ENCODE measurements at places on chromosomes 3 and 15.

GRCh38 chr3:140816372-140817195 lies 125.1 kb upstream of the SLC25A36 start:
- DNase-seq = no peak

- no peak for DNase-seq
These were observed 44.3 kb downstream of the ATP2B2 start for GRCh38 chr3:10460951-10461545.

GRCh38 chr3:113832477-113833164 lies 6.0 kb upstream of the GRAMD1C start:
- DNase-seq = peak; percentile 9

DNA sequence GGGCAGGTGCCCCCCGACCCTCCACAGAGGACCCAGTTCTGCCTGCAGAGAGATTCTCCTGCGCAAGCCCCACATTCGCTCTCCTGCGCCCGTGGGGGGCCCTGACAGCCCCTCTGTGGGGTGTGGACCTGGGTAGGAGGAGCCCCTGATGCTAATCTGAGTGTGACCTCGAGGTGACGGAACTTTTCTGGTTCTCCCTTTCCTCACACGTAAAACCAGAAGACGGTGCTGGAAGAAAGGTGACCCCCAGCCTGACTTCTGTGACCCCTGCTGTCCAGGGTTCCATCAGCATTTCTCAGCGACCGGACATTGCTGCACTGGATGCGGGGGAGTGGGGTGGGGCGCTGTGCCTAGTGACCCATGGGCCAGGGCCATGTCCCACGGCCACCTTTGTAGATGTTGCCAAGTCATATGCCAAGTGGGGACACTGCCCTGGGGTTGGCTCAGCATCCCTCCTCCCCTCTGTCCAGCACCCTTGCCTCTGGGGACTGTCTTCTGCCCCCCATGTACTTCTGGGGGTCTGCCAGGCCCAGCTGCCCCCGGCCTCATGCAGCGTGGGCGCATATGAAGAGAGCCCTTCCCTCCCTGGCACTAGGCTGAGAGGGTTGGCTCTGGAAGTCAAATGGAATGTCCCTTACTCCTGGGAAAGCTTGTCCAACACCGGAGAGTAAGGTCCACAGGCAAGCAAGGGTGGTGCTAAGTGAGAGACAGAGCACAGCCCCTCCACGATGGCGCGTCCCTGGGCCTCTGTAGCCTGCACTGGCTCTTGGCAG lies 129.1 kb upstream of the MEF2A start:
- no peak for DNase-seq

DNA sequence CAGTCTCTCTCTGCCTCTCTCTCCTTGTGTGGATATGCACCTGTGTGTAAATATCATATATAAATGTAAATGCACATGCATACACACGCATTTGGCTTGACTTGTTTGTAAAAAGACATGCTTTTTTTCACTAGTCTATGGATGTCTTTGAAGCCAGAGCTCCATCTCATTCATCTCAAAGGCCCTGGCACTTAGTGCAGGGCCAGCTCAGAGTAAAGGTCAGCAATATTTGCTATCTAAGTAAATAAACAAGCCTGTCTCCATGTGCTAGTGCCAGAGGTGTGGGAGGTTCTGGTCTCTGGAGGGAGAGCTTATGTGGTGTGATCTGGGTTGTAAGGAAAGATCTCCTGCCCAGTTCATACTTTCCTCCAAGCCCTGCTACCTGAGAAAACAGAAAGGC lies 5.6 kb downstream of the CLSTN2 start:
- no peak for DNase-seq

- peak; percentile 68 for DNase-seq
These were observed 16.6 kb downstream of the ZIC4 start for GRCh38 chr3:147389717-147390116.

GRCh38 chr3:151946606-151947005 lies 73.2 kb downstream of the SUCNR1 start:
- no peak for DNase-seq

GRCh38 chr3:62686503-62687294 lies 188.5 kb downstream of the CADPS start:
- no peak for DNase-seq

GRCh38 chr3:12891985-12892839 lies 50.8 kb upstream of the RPL32 start:
- DNase-seq = peak; percentile 82

DNA sequence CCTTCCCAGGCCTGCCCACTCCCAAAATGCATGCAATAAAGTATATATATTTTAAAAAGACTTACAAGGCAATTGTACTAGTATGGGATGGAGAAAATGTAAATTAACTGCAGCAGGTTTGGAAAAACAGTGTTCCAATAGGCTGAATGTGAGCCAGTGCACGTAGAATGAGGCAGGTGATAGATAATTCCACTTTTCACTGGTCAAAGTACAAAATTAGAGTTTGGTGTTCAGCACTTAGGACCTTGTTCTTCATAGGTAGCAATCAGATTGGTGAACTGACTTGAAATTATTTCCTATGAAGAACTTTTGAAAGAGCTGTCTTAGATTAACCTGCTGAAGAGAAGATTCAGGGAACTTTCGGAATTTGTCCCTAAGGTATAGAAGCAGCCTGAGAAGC lies 1.9 kb downstream of the WDR48 start:
- no peak for DNase-seq

DNA sequence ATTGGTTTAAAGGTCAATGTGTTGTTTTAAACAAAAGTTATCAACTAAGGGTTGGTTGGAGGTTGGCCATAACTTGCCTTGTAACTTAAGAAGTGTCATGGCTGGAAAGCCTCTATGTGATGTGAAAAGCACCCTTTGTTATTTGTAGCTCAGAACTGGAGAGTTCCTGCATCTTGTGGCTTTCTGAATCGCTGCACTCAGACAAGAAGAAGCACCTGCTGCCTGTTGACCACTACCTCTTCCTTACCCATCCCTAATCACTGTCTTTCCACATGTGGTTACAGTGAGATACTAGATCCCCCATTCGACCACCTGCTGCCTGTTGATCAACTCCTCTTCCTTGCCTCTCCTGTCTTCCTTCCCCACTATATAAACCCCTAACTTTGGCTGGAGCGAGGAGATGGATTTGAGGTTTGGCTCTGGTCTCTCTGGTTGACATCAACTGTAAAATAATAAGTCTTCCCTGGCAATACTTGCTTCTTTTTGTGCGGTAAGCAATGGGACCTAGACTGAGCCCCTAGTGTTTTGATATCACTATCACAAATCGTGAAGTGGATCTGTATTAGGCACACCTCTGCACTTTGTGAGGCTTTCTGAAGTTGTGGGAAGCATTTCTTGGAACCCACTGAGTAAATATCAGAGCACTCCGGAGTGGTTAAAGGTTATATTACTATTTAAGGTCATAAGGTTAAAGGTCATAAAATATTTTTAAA lies 13.8 kb downstream of the RPL39L start:
- no peak for DNase-seq

GRCh38 chr3:193314161-193314560 lies 64.4 kb downstream of the ATP13A5 start:
- DNase-seq = no peak

- no peak for DNase-seq
These were observed 201.2 kb downstream of the OPA1 start for GRCh38 chr3:193794002-193794881.

GRCh38 chr15:29819979-29820378 lies 2.3 kb downstream of the TJP1 start:
- no peak for DNase-seq

DNA sequence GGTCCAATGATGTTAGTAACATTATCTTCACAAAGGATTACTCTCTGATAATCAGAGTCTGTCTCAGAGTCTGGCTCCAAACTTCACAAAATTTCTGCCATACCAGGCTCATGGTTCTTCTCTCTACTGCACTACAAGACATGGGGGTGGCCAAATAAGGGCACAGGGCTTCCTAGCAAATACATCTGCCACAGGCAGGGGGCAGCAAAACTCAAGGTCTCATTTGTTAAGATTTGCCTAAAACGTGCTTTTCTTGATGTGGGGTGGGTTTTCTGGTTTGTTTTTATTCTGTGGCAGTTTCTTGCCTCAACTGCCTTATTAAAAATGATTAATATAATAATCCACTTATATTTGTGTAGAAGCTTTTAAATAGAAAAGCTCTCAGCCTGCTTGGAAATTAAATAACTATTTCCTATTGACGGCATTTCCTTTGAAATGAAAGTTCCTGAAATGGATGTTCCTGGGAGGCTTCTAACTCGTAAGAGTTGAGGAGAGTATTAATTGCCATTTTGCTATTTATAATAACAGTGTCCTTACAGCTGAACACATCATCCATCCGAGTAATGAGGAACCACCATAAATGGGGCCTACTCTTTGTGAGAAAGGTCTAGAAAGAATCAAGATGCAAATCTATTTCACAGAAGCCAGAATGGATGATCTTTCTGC lies 53.8 kb downstream of the SST start:
- DNase-seq = peak; percentile 76

GRCh38 chr3:51718547-51719409 lies 11.9 kb downstream of the GRM2 start:
- DNase-seq = peak; percentile 91

GRCh38 chr15:22962611-22963010 lies 17.6 kb downstream of the CYFIP1 start:
- no peak for DNase-seq

GRCh38 chr3:116815831-116816588 lies 106.4 kb downstream of the TUSC7 start:
- DNase-seq = peak; percentile 35

DNA sequence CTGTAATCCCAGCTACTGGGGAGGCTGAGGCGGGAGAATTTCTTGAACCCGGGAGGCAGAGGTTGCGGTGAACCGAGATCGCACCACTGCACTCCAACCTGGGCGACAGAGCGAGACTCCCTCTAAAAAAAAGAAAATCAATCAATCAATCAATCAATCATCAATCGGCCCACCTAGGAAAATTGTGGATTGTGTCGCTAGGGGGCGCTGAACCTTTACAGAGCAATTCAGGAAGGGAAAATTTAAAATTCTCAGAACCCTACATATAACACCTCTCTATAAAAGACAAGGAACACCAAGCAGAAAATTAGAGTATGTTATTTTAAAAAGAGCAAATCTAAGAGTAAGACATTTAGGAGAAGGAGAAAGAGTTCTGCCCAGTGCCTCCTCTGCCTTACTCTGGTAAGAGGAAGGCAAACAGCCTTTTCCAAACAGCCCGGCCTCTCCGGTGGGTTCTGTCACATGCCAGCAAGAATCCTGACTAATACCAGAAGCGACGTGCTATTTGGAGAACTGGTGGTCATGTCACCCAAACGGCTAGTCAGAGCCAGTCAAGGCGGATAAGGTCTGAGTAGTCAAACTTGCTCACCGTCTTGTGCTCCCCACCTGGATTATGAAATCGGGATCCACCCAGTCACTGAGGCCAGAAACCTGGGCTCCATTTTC lies 22.3 kb upstream of the SMCO1 start:
- DNase-seq = peak; percentile 60
